ENCODE measurements at places on chromosomes 7 and 10.

GRCh38 chr10:97875391-97875790 is 25.7 kb downstream of the GOLGA7B start:
- no peak for DNase-seq

GRCh38 chr10:125788156-125789034 is 12.8 kb upstream of the MMP21 start:
- no peak for DNase-seq

- DNase-seq = no peak
These were observed 361.4 kb upstream of the NPSR1 start for GRCh38 chr7:34296663-34297062.

GRCh38 chr10:129386415-129387257 is 80.4 kb upstream of the MGMT start:
- DNase-seq = no peak

- no peak for DNase-seq
These were observed 53.7 kb upstream of the DOCK1 start for GRCh38 chr10:126851414-126852108.

- DNase-seq = no peak
These were observed 435.2 kb upstream of the SEMA3A start for GRCh38 chr7:84629640-84630318.

- DNase-seq = no peak
These were observed 301.7 kb downstream of the TCERG1L start for GRCh38 chr10:131009791-131010190.

DNA sequence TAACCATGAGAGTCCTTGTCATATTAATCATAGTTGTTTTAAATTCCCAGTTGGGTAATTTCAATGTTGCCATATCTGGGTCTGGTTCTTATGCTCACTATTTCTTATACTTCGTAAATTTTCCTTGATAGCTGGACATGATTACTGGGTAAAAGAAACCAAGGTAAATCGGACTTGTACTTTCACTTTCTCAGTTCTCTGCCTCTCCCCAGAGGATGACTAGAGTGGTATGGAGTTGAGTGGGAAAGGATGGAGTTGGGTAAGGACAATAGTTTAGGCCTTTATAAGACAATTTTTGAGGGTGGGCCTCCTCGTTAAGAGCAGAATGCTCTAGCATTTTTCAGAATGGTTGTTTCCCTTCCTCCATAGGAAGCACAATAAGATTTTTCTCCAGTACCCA is 106.1 kb downstream of the CRPPA start:
- DNase-seq = no peak

Measured in NCI-H774 (cell line).